ENCODE measurements at places on chromosomes 7 and 10.

DNA sequence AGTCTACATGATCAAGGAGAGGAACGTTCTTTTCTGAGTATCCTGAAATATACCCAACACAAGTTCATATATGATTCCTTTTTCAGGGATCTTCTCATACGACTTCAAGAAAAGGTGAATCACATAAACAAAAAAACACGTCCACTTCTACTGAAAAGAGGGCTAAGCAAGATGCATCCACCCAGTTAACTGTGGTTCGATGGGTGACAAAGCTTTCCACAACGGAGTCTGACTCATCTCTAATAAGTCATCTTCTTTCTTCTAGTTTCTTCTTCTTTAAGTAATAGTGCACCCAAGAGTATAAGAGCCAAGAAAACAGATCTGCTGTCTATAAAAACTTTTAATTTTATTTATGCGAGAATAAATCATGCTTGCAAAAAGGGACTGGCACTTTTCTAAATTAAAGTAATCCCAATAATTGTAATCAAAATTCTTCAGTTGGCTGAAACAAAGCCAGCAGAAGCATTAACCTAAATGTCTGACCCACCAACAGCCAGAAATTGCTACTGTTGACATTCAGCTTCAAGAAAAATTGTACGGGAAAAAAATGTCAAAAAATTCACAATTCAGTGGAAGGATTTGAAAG is 146.9 kb upstream of the ANK3 start:
- DNase-seq = peak; percentile 65

- DNase-seq = no peak
These were observed 129.0 kb downstream of the DNAH11 start for GRCh38 chr7:21671859-21672258.

- DNase-seq = peak; percentile 81
These were observed 4.3 kb downstream of the PFKP start for GRCh38 chr10:3071405-3072198.

DNA sequence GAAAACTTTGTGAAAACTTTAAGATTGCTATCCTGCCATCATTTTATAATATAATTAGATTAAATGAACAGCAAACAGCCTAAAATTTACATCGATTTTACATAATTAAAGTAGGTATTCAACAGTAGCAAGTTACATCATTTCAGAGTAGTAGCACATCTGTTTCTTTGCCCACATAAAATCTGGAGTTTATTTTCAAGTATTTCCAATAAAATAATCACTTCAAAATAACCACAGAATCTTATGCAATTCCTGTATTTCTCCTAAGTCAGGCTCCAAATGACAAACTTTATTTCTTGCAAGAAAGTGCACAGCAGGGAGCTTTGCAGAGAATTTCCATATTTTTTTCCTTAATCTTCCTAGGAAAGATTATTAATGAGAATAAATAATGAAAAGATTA is 82.6 kb downstream of the CUBN start:
- DNase-seq = no peak

GRCh38 chr7:7671361-7671760 is 30.8 kb downstream of the UMAD1 start:
- no peak for DNase-seq

- DNase-seq = no peak
These were observed 65.5 kb downstream of the CYP26A1 start for GRCh38 chr10:93139059-93139655.

DNA sequence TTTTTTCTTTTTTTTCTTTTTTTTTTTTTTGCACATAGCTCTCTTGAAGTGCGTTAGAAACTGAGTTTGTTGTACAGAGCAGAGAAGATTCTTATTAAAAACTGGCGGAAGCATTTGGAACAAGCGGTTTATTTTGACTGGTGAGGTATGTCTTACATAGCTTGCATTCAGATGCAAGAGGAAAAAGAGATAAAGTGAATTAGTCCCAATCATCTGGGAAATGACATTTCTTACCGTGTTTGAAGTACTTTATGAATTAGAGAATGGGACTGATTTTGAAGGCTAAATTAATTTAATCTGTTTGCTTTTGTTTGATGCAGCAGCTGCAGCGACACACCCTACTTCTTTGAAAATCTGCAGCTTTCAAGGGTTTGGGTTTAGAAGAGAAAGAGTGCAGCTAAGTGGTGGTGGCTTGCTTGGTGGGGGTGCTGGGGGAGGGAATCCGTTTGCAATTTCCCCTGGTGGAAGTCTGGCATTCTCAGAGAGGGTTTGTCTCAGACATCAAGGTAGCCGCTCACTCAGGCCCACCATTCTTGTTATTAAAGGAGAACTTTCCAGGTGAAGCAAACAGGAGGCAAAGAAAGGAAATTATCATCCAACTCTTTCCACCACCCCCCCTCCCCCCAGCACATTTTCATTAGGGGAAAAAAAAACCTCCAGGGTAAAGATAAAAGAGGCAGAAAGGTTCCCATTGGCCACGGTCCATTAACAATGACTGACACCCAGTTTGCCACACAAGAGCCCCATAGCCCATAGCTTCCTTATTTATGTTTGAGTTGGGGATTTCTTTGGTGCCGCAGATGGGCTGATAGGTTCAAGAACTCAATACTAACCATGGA is 231.7 kb downstream of the SKIDA1 start:
- DNase-seq = no peak

DNA sequence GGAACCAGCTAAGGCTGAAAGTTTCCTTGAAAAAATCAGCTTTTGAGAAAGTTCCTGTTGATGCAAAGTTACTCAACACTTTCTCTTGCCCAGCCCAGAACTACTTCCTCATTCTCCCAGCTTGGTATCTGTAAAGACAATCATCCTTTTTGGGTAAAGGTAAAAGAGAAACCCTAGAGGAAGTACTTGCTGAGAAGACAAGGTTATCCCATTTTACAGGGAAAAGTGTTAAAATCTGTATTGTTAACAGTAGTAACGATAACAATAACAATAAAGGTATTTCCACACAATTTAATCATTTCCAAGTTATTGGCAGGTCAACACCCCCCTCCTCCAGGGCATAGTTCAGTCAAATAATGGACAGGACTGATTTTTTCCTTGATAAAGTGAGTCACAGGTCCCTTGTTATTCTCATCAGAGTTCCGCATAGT is 2.4 kb downstream of the ALOX5 start:
- DNase-seq = no peak

GRCh38 chr10:132869621-132870020 is 72.7 kb downstream of the CFAP46 start:
- DNase-seq = no peak

DNA sequence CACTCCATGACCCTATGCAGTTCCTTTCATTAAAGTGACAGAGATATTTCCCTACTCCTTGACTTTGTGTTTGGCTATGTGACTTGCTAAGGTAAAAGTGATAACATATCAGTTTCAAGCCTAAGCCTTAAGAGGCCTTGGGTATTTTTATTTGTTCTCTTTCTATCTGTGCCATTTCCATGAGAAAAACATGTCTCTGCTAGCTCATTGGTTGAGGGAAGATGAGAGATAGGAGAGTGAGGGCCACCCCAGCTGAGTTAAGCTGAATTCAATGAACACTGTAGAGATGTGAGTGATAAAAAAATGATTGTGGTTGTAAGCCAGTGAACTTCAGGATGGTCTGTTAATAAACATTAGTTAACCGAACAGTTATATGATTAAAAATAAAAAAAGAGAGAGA is 13.4 kb downstream of the TASOR2 start:
- no peak for DNase-seq

GRCh38 chr10:36602374-36602773 is 523.0 kb upstream of the ANKRD30A start:
- no peak for DNase-seq
